Right renal pelvis (tissue), 4 donors: ENCODE measurements at places on chromosomes 2 and 18.

GRCh38 chr18:58661423-58661822, 9.8 kb upstream of the MALT1 start:
- no peak for DNase-seq

DNA sequence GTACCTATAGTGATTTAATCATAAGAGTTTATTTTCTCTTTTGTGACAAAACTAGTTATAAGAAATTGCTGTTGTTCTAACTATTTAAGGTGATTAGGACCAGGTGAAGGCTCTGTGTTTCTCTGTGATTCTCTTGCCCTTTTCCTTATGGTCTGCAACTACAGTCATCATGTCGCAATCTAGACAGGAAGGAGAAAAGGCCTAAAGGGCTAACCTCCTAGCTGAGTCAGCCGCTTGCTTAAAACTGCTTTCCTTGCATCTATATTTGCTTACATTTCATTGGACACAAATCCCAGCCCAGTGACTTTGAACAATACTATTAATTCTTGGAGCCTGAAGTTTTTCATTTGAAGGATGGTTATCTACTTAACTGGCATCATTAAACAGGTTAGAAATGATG, 93.1 kb downstream of the PIK3C3 start:
- DNase-seq: no peak

DNA sequence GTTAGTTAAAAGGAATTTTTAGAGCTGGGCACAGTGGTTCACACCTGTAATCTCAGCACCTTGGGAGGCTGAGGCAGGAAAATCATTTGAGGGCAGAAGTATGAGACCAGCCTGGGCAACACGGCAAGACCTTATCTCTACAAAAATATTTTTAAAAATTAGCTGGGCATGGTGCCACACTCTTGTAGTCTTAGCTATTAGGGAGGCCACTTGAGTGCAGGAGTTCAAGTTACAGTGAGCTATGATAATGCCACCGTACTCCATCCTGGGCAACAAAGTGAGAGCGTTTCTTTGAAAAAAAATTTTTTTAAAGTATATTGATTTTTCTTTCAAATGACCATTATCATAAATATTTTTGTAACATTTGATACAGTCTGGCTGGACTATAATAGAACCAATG, 93.6 kb upstream of the FAM117B start:
- DNase-seq: no peak

GRCh38 chr2:103401621-103402020, 639.8 kb downstream of the TMEM182 start:
- peak; percentile 18 for DNase-seq

DNA sequence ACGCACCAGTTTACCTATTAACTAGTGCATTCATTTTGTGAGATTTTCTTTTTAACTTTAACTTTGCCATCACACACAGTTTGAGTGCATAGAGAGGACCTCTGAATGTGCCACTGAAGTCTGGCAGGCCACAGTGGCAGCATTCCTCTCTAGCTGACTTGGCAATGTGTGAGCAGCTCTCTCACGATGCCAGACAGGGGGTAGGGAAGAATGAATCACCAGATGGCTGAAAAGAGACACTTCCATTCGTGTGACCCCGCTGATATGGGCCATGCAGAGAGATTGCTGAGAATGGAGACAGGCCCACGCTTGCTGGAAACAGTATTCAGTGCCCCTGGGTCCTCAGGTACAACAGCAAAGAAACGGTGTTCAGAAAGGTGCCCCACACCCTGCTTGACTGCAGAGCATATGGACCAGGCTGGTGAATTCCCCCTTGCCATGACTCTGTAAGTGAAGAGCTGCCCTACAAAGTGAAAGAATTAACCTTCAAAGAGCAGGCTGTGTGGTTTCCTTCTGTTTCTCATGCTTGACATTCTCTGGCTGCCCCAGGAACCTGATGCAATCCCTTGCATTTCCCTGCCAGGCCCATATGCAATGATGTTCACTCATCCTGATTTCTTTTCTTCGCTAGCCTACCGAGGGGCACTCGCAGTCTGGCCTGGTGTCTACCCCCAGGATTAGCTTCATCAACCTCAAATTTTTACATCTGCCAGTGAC, 236.1 kb downstream of the CDH20 start:
- DNase-seq: no peak

GRCh38 chr2:99600981-99601651, 111.3 kb upstream of the REV1 start:
- DNase-seq: peak; percentile 42

DNA sequence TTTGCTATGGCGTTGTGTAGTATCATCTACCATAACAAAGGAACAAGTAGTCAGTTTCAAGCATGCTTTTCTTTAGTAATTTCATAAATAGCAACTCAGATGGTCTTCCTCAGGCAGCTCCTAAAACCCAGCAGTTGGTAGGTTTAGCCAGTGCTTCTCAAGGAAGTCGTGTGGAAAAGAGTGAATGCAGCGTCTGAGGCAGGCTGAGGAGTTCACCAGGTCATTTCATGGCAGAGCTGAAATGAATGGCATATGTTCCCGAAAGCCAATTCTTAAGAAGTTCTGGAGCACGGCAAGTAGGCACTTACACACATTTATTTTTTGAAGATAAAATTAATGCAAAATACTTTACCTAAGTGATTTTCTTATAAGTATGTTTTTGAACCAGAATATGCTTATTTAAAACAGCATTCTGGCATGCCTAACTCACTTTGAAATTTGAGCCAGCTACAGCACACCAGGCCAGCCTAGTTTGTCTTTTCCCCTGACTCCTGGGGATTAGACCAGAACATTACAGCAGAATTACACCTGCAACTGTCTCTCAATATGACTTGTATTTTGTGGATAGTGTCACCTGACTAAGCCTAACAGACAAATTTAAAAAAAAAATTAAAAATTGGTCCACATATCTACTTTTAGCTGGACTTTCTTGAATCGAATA, 62.2 kb downstream of the OSBPL6 start:
- DNase-seq: no peak

DNA sequence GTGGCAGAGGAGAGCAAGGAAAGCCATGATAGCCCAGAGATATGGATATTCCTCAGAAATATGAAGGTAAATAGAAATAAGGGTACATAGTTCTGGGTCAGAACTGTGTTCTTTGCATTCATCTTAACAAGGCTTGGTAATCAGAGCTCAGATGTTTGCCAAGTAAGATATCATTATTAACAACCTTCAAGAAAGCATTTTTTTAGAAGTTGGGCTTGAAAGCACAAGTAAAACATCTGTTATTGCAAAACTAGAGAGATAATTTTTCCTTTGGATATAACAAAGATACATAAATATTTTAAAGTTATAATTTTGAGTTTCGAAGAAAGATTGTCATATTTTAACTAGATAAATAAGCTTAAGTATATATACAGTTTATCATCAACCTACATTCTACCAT, 171.4 kb downstream of the ZNF804A start:
- DNase-seq: no peak

GRCh38 chr2:28201671-28202180, 190.9 kb upstream of the FOSL2 start:
- DNase-seq: no peak

DNA sequence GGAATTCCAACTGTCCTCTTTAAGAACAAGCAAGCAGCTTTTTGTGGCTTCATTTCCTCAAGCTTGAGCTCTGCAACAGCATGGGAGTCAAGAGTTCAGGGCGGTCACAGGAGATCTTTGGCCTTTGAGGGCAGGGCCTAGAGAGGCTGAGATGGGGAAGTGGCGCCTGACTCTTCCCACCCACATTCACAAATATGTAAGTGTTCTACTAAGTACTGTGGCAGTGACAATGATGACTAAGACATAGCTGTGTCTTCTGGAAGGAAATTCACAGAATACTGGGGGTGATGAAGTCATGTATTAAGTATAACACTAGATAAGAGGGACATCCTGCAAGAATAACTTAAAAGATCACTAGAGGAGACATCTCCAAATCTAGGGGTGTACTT, 15.0 kb downstream of the RND3 start:
- no peak for DNase-seq

DNA sequence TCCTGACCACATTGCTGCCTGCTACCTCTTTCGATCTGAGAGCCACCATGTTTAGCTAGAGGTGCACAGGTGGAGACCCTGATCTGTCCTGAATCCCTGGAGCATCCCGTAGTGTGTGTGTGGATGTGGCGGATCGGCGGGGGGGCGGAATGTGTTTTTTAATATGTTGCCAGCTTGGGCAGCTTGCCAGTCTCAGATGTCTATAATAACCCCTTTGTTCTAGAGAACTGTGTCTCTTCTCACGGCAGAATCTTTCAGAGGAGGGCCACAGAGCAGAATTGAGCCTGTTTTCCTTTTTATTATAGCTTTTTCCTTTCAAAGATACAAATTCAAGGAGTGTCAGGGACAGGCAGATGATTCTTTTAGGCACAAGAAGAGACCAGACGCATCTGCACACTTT, 934.1 kb upstream of the KLHL29 start:
- DNase-seq: no peak

- no peak for DNase-seq
Measured at GRCh38 chr2:45691171-45691999, 39.9 kb downstream of the PRKCE start.

GRCh38 chr2:196956069-196956468, 29.6 kb upstream of the PGAP1 start:
- no peak for DNase-seq

DNA sequence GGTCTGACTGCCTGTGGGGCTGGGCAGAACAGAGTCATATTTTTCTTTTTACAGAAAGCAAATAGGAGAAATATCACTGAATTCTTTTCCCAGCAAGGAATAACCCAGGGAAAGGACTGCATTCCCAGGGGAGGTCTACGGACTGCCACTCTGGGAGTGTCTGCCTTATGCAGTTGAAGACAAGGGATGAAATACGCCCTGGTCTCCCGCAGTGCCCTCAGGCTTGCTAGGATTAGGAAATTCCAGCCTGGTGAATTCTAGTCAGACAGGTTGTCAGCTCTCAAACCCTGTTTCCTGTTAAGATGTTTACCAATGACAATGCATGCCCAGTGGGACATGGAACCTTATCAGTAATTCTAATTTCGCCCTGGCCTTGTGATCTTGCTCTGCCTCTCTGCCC, 30.3 kb upstream of the PDK1 start:
- no peak for DNase-seq

GRCh38 chr18:69518989-69519388, 118.3 kb downstream of the DOK6 start:
- no peak for DNase-seq

- no peak for DNase-seq
Measured at GRCh38 chr2:54618646-54619565, 104.6 kb upstream of the EML6 start.

DNA sequence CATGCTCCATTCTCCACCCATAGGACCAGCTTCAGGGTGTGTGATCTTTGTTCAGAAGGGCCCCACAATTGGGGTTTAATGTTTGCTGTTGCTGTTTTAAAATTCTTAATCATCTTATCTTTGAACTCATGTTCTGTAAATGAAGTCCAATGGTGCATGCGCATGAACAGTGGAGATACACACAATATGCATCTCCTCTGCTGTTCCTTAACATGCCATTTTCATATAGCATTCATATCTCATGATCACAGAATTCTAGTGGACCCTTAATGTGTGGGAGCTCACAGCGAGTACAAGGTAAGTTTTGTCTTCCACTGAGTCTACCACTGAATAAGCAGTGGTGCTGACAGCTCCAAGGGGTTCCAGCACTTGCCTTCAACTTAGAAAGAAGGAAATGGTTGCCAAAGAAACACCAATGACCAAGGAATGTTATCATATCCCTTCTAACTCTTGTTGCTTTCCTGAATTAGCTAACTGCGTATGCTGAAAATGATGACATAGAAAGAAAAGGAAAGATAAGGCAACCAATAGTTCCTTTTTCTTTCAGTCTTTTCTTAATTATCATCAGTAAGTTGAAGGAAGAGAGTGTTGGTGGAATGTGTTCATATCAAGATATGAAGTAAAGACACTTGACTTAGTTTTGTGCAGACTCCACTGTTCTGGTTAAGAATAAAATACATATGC, 258.9 kb upstream of the FBXO11 start:
- DNase-seq: no peak

DNA sequence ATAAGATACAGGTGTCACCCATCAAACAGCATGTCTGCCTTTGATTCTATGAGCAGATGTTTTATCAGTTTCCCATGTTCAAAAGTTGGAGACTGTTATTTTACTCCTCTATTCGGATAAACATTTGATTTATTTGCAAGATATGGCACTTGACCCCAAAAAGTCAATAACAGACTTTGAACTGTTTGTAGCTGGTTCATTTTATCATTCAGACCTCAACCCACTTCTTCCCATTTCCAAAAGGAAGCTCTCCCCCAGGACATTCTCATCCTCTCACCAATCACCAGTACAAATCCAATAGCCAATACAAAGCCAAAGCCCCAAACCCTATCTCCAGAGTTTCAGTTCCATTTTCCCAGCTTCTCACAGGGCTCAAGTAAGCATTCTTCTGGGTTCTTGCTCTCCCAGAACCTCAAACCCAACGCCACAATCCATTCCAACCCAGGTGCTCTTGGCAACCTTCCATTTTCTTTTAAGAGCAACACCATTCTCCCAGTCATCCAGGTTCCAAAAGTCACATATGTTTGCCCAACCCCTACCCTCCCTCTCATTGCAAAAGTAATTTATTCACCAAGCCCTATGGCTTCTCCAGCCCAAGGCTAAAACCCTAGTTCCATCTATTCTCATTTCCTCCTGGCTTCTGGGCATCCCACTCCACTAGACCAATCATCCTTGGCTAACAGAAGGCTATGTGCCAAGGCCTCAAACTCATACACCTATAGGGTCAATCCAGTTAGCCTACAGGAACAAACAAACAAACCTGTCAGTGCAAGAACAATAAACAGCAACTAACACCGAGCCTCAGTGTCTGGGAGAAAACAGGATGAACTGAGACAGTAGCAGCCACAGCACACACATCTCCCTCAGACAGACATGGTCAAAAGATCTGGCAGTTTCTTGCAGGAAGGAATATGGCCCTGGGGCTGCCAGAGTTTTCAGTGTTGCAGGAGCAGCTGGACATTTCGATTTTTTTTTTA, 9.2 kb downstream of the ACVR1 start:
- no peak for DNase-seq

GRCh38 chr2:238284802-238285515, 3.5 kb downstream of the PER2 start:
- DNase-seq: no peak

GRCh38 chr2:103669531-103669930, 907.7 kb downstream of the TMEM182 start:
- no peak for DNase-seq

DNA sequence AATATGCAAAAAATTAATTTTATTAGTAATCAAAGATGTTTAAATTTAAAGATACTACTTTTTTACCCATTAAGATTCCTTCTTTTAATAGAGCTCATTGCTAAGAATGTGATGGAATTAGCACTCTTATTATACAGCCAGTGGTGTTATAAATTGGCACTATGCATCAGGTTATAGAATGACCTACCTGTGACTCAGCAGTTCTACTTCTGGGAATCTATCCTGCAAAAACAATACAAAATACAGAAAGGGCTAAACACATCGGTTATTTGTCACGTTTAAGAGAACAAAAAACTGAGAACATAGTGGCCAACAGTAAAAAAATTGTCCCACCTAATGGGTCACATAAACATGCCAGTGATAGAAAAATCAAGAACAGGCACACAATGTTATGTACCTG, 9.4 kb upstream of the ADD2 start:
- no peak for DNase-seq

GRCh38 chr2:16062471-16063250, 122.3 kb downstream of the MYCN start:
- DNase-seq: no peak

GRCh38 chr18:8261651-8262091, 347.6 kb upstream of the RAB12 start:
- no peak for DNase-seq
